Amniotic epithelial cell (primary cell): ENCODE measurements at places on chromosomes 6 and 20.

GRCh38 chr6:6539036-6539435 is 49.5 kb upstream of the LY86 start:
- DNase-seq = no peak

DNA sequence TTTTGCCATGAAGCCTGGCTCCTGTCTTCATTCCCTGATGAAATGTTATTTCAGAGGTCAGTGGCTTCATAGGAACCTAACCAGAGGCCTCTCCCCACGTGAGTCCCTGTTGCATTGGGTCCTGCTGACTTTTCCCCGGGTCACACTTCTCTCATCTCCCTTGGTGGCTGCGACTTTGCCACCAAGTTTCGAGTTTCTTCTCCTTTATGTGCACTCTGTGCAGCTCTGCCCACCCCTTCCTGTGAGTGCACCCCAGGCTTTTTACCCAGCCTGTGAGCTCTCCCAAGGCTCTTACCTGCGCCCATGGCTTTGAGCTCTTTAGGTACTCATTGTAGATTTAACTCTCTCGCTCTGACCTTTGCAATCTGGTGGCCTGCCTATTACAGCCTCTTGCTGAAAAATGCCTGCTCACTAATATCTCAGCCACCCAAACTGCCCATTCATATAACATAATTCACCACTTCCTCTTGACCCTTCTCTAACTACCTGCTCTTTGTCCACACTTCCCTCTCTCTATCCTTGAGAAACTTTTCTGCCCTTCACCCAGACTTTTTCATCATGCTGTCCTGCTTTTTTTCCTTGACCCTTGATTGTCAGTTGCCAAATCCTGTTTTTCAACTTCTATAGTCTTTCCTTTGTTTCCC is 105.9 kb downstream of the SASH1 start:
- DNase-seq = no peak

GRCh38 chr6:152314483-152314832 is 322.7 kb downstream of the SYNE1 start:
- DNase-seq = no peak

- peak; percentile 34 for DNase-seq
Observed at GRCh38 chr6:22284666-22285065, 12.2 kb downstream of the PRL start.

DNA sequence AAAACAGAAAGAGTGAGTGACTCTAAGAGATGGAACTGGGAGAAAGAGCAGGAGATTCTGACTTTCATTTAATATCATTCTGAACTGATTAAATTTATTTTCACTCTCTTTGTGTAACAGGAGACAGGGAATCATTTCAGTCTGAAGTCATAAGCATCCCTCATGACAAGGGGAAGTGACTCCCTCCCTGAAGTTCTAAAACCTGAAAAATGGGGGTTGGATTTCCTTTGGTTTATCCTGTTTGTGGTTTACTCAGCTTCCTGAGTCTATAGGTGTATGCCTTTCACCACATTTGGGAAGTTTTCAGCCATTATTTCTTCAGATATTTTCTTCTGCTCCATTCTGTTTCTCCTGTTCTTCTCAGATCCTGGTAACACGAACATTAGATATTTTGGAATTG is 3.4 kb upstream of the FKBP1A start:
- no peak for DNase-seq

DNA sequence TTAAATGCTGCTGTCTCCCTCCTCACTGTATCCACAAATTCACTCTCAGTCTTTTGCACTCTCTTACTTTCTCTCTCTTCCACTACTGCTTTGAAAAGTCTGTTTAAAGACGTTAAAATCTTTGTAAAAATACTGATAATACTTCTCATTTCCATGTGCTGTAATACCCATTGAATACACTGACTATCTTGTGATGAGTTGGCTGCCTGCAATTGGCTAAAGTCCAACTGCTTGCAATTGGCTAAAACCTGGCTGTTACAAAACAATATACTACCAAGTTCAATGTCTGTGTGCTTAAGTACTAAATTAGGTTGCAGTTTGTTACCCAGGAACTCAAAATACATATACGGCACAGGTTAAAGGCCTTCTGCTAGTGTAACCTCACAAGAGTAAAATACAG is 264.8 kb downstream of the THBS2 start:
- DNase-seq = peak; percentile 59

DNA sequence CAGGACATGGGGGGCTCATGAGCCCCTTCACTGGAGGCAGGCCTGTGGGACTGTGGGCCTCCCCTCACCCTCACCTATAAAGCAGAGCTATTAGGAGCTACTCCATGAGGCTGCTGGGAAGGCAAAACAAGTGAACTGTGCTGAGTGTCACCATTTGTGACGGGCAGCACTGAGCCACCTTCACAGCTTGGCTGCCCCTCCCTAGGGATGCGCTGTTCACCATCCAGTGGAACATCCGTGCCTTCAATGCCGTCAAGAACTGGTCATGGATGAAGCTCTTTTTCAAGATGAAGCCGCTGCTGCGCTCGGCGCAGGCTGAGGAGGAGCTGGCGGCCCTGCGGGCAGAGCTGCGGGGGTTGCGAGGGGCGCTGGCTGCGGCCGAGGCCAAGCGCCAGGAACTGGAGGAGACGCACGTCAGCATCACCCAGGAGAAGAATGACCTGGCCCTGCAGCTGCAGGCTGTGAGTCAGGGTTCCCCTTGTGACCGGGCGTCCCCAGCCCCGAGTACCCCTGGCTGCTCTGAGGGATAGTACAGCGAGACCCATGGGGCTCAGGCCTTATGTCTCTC is 38.4 kb downstream of the MYH7B start:
- DNase-seq = no peak

- no peak for DNase-seq
Observed at GRCh38 chr6:20539387-20539786, 5.1 kb downstream of the CDKAL1 start.

GRCh38 chr6:41171908-41172307 is 9.0 kb upstream of the TREM2 start:
- no peak for DNase-seq

GRCh38 chr20:56945901-56946300 is 316.8 kb downstream of the TFAP2C start:
- no peak for DNase-seq
